ENCODE measurements at places on chromosomes 3 and 15. TPM values are rescaled to one million over a fixed set of nuclear protein-coding genes. Genes with fewer than 3 reads are reported as not detected.

DNA sequence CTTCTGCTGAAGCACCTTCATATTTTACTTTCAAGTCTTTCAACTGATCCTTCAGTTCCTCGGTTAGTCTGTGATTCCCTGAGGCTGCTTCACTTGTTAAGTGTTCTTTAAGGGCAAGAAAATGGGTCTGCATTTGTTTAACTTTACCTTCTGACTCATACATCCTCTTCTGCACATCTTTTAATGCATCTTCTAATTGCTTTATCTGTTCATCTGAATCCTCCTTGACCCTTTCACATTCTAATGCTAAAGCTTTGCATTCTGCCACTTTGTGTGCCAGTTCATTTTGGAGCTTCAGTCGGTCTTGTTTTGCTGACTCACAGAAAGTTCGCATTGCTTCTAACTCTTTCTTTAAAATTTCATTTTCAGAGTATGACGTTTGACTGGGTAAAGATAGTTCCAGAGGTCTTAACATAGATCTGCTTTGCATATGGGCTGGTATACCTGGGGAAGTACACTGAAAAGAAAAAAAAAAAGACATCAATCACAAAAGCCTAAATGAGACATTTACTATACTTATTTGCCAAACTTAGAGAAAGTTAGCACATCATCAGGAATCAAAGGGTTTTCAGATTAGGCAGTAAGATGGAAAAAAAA is 94.3 kb downstream of the UACA start:
- DNase-seq, result no peak

The LTF gene
- 3.2 TPM for total RNA-seq

- DNase-seq, result no peak
These were observed 19.5 kb upstream of the ATP2B2 start for GRCh38 chr3:10524799-10525301.

- DNase-seq, result no peak
These were observed 49.1 kb downstream of the ZIC4 start for GRCh38 chr3:147356909-147357900.

DNA sequence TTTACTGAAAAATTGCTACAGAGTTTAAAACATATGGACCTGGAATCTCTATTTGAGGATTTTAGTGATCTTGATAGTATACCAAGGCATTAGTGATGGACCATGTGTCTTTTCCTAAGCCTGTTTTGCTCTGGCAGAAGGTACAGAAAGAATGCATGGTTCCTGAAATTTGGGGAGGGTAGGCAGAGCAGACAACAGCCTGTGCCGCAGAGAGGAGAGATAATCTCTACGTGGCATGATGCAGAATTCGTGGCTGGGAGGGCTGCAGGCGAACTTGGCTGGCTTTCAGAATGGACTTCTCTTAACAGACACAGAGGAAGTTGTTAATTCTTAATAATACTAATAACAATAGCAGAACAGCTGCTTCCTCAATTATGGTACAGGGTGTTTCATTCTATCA is 137.5 kb upstream of the FOXB1 start:
- DNase-seq, result no peak
